Naive thymus-derived CD4-positive, alpha-beta T cell (primary cell): ENCODE measurements at places on chromosomes 11 and 22.

GRCh38 chr11:29200791-29201562 lies 815.9 kb downstream of the KCNA4 start:
- DNase-seq: no peak

GRCh38 chr11:62120431-62120830 lies 3.4 kb upstream of the INCENP start:
- DNase-seq: no peak

DNA sequence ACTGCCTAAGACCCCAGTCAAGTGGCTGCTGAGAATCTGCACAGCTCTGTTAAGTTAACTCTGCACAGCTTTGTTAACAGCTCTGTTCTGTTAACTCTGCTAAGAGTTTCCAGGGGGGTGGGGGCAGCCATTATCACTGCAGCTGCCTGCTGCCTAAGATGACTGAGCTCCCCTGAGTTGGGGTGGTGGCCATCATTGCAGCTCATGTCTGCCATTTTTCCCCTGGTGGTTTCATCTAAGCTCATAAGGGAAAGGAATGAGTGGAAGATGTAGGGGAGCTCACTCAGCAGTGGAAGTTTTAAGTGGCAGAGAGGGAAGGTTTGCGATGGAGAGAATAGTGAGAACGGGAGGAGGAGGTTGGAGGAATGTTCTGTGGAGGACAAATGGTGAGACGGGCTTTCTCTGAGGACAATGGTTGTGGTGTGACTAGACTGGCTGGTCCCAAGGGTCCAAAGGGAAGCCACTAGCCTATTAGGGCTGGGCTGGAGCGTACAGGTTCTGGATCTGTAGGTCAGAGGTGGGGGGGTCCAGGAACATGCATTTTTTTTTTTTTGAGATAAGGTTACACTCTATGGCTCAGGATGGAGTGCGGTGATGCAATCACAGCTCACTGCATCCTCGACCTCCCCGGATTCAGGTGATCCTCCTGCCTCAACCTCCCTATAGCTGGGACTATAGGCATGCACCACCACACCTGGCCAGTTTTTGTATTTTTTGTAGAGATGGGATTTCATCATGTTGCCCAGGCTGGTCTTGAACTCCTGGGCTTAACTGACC lies 13.5 kb upstream of the PLET1 start:
- no peak for DNase-seq

GRCh38 chr22:50522806-50523438 lies 2.5 kb downstream of the SCO2 start:
- no peak for DNase-seq

DNA sequence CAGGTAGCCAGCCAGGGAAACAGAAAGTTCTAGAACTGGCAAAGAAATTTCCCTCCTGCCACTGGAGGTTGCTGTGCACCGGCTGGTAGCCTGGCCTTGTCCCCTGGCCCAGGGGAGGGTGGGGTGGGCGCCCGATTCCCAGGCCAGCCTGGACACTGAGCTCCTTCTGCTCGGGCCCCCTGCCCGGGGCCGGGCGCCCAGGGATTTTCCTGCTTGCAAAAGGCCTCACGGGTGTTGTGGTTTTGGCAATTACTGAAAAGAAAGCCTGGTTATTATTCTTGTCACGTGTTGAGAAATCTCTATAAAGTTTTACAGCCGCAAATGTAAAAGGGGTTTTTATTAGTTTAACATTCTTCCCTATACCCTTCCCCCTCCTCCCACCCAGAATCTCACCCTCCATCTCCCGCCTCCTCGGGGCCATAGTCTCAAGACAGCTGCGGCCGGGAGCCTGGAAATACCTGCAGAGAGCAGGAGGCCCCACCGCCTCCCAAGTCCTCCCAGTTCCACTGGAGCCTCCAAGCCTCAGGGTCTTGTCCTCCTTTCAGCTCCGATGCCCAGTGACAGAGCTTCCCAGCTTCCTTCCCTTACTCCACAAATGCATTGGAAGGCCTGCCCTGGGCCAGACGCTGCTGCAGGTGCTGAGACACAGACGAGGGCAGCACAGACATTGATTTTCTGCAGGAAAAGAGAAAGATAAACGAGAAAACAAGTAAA lies 1515.6 kb downstream of the TBC1D22A start:
- DNase-seq: no peak

DNA sequence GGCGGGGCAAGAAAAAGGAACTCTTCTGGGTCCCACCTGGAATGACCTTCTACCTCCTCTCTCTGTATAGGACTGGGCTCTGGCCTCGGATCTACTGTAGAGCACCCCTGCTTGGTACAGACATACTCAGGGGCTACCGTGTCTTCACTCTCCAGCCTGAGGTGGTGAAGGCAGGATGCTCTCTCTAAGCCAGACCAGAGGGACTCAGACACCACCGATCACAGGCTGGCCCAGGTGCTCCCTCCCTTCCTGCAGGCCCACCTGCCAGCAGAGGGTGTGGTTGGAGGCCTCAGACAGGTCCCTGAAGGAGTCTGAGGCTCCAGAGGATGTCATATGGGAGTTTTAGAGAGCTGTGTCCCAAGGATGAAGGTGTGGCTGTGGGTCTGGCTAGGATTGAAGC lies 4.1 kb downstream of the NHERF4 start:
- DNase-seq: no peak

DNA sequence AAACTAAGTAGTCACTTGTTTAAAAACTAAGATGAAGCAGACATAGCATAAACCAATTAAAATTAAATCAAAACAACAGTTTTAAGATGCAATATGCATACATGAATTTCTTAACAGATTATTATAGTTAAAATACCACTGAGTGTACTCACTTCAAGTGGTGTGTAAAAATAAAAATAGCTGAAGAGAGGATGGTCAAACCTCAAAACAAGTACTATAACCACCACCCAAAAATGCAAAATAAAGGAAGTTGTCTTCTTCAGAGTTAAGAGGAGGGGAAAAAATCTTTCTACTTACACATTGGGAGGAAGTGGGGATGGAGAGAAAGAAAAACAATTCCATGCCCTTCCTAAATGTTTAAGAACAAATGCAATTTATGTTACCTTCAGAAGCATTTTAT lies 31.9 kb downstream of the RRAS2 start:
- DNase-seq: no peak

- DNase-seq: no peak
Observed at GRCh38 chr11:130151196-130151595, 8.4 kb upstream of the ST14 start.

DNA sequence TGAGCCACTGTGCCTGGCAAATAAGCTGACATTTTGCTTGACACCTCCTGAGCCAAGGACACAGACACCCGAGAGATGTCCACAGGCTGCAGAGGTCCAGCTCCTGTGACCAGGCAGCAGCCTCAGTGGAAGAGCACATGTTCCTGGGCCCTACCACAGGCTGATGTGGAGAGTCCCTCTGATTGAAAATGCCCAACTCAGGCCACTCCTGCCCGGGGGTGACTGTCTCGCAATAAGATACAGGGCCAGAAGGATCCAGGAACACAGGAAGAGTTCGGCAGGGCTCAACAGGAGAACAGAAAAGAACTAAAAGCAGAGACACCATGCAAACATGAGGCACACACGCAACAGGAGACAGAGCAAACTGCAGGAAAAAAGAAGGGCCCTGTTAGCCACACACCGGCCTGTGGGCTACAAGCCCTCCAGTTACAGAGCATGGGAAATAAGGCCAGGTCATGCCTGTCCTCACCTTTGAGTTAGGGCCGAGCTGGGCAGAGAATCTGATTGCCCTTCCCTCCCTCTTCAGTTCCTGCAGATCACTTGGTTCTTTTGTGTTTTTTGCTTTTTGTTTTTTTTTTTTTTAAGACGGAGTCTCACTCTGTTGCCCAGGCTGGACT lies 28.3 kb upstream of the MALAT1 start:
- DNase-seq: no peak
